ENCODE measurements at places on chromosomes 12 and 14. TPM values are rescaled to one million over a fixed set of nuclear protein-coding genes. Genes with fewer than 3 reads are reported as not detected.
A peak's percentile ranks its signal among the peaks of the same experiment; 100 is the strongest.

- DNase-seq = no peak
Measured at GRCh38 chr12:32535288-32535999, 136.1 kb downstream of the FGD4 start.

The KRT74 gene
- not detected for total RNA-seq

The CNTN1 gene
- total RNA-seq = 0.27 TPM

GRCh38 chr14:30596935-30597334, 25.2 kb upstream of the SCFD1 start:
- no peak for DNase-seq

DNA sequence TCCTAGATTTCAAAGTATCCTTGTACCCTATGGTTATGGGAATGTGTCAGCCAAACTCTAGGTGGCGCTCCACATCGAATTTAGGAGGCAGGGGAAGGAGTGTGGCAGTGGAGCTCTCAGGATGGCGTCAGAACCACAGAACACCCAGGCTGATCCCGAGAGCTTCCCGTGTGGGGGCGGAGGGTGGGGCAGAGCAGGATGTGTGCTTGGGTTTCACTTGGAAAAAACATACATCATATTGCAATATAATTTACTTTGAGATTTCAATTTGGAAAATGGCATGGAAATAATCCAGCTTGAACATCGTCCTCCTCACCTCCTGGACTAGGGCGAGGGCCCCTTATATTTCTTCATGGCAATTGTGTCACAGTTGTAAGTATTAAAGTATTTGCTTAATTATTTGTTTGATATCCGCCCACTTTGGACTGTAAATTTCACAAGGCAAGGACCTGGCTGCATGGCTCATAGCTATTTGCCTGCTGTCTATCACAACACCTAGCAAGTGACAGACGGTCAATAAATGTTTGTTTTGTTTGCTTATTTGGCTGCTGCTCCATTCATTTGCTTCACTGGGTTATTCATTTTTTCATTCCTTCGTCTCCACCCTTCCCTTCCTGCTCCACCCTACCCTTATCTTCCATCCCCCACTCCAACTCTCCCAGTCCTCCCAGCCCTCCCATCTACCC, 221.5 kb upstream of the HMGA2 start:
- DNase-seq = peak; percentile 75

GRCh38 chr14:102633906-102634595, 41.6 kb downstream of the RCOR1 start:
- DNase-seq = no peak

- DNase-seq = no peak
Measured at GRCh38 chr14:61589691-61590581, 105.4 kb upstream of the HIF1A start.

DNA sequence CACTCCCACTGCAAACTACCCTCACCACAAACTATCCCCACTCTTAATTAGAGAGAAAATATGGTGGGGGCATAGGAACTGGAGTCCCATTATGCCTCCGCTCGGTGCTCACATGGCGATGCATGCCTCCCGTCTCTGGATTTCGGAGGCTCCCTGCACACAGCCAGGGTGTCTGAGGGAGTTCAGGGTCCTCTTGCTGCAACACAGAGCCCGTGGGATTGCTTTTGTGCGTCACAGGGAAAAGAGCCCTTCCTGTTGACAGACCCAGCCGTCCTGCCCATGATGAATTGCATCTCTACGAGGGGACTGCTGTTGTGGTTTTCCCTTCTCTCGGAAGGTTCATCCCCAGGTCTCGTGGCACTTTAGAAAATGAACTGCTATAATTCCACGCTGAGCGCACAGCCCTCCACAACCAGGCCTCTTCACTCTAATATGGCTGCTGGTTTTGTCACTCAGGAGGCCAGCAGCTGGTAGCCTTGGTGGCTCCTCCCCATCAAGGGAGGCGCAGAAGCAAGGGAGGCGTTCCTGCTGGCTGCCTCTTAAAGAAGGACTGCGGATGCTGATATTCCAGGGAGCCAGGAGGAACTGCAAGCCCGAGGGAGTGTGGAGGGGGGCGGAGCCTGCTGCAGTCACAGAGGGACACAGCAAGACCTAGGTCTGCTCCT, 158.0 kb downstream of the KCNA5 start:
- DNase-seq = no peak

GRCh38 chr12:21379218-21379617, 6.5 kb downstream of the IAPP start:
- DNase-seq = no peak

DNA sequence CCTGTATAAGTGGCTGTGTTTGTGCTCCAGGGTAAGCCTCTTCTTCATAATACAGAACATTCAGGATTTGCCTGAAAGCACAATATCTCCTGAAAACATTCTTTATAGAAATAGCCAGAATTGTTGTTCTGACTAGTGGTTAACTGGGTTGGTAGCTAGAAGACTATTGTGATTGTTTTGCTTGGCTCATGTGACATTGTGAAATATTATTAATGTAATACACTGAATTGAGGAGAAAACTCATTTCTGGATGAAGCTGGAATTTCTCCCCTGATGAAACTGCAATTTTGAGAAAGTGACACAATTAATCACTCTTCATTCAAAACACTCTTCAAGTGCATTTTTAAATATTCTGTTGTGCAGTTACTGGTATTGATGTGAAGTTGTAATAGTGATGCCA, 172.3 kb upstream of the PTPRQ start:
- no peak for DNase-seq

GRCh38 chr12:40225984-40226602, 1.3 kb downstream of the LRRK2 start:
- DNase-seq = no peak

DNA sequence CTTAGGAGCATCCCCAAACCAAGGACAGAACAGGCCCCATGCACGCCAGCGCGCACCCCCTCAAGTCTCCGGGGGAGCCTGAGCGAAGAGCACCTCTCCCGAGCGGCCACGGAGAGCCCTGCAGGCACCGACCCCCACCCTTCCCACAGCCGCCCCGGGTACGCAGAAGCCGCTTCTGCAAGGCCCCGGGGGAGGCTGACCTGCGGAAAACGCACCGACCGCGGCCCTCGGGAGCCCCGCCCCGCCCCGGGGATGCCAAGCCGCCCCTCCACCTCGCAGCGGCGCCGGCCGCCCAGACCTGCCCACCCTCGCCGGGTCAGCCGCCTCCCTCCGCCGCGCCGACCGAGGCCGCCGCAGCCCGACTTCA, 385 bp downstream of the CAPRIN2 start:
- DNase-seq = no peak

GRCh38 chr12:51980051-51980808, 26.5 kb upstream of the TAMALIN start:
- no peak for DNase-seq

- no peak for DNase-seq
Measured at GRCh38 chr14:29178971-29179370, 412.4 kb downstream of the FOXG1 start.

GRCh38 chr14:95452176-95452892, 64.1 kb downstream of the SYNE3 start:
- no peak for DNase-seq

DNA sequence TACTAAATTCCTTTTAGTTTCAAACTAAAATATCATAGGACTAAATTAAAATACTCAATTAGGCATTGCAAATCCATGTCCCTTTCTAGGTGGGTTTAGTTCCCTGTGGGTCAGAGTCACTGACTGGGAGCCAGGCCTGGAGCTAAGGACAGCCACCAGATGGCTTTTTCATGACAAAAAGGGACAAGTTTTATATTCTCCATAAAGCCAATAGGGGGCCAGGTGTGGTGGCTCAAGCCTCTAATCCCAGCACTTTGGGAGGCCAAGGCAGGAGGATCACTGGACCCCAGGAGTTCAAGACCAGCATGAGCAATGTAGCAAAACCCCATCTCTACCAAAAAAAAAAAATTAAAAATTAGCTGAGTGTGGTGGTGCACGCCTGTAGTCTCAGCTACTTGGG, 35.4 kb upstream of the EIF5 start:
- DNase-seq = no peak

The KRT85 gene
- total RNA-seq = not detected

DNA sequence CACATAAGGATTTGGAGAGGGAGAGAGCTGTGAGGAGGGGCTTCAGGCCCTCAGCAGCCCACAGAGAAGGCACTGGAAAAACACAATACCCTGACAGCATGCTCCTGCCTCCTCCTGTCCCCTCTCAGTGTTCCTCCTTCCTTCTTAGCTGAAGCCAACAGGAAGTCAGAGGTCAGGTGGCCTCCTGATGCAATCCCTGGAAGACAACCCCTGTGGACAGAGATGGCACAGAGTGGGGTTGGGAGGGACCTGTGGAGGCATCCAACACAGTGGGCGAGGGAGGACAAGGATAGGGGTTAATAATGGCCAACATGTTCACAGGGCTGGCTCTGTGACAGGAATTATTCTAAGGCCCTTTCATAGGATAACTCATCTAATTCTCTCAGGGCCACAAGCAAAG, 15.4 kb upstream of the IFI27L2 start:
- DNase-seq = no peak

The PGAM5 gene
- 47.1 TPM for total RNA-seq

- no peak for DNase-seq
Measured at GRCh38 chr14:65403231-65403630, 9.3 kb upstream of the FUT8 start.

The HOXC11 gene
- 0.96 TPM for total RNA-seq

- no peak for DNase-seq
Measured at GRCh38 chr14:90656973-90657372, 159.3 kb downstream of the TTC7B start.

- no peak for DNase-seq
Measured at GRCh38 chr14:75022655-75023054, 19.9 kb downstream of the EIF2B2 start.

- no peak for DNase-seq
Measured at GRCh38 chr12:6407236-6407954, 23.4 kb downstream of the LTBR start.

DNA sequence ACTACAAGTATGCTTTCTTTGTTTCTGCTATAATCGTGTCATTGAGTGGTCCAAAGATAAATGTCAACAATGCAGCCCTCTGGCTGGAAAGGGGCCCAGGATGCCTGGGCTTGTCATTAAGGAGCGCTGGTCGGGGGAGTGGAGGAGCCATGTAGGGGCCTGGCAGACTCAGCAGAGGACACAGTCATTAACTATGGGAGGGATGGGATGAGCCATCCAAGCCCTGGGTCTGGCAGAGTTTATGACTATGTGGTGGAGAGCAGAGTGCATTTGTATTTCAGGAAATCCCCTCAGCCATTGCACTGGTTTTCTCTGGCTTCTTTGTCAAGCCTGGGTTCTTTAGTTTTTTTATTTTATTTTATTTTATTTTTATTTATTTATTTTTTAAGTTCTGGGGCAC, 243.1 kb downstream of the C12orf75 start:
- DNase-seq = peak; percentile 12

- DNase-seq = no peak
Measured at GRCh38 chr12:34398706-34399630, 376.7 kb downstream of the ALG10 start.

- no peak for DNase-seq
Measured at GRCh38 chr12:242496-242895, 20.1 kb downstream of the SLC6A13 start.

DNA sequence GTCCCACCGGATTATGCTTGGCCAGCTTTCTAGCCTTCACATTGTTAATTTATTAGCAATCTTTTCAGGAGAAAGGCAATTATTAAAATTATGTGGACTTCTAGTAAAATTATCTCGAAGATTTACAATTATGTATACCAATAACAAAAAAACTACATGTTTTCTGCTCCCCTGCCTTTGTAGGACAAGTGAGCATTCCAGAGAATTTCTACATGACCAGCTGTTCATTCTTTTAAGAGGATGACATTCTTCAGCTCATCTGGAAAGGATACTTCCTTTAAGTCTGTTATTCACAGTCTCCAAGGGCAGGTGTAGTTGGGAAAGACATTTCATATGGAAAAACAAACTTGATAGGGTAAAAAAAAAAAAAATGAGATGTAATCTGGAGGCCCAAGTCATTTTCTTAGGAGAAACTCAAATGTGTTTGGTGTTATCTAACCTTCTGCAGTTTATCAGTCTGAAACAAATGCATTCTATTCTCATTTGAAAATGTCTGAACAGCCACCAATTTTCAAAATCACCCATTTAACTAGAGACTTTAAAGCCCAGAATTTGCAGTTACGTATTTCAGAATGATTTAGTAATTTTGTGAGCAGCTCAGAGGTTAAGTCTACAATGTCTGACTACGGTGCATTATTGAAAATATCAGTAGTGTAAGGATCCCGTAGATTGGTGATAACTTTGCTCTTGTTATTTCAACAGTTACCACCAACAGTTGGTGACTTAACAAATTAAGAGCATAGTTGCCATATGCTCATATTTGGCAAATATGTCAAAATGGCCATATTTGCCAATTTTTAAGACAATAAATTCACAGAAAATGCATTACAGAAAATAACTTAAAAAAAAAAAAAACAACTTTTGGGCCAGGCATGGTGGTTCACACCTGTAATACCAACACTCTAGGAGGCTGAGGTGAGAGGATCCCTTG, 1.8 kb upstream of the PHLDA1 start:
- no peak for DNase-seq

GRCh38 chr12:67968321-67968720, 20.9 kb upstream of the IFNG-AS1 start:
- DNase-seq = no peak

DNA sequence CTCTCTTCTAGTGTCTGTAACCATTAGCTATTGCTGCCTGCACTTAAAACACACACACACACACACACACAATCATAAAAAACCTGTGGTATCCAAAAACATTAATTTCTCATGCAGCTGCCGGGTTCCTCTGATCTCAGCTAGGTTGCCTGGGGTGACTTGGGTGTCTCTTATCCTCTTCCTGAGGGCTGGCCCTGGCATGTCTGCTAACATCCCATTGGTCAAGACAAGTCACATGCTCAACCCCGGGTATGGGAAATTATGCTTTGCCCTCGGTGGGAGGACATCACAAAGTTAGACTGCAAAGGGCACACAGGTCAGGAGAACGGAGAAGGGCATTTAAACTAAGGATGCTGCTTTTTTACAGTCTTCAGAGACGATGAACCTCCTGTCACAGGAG, 55.7 kb downstream of the TRPV4 start:
- DNase-seq = no peak

- DNase-seq = no peak
Measured at GRCh38 chr14:80116157-80116556, 95.1 kb downstream of the DIO2 start.

- peak; percentile 38 for DNase-seq
Measured at GRCh38 chr14:52950898-52951680, at the start of gene FERMT2. FERMT2 (minus strand) TSS chr14:52951050; CDS start chr14:52950568, 482 bp downstream.

- DNase-seq = no peak
Measured at GRCh38 chr14:25009891-25010290, 40.1 kb downstream of the STXBP6 start.

The TSPAN9 gene
- total RNA-seq = 18.5 TPM

The TSHR gene
- not detected for total RNA-seq

DNA sequence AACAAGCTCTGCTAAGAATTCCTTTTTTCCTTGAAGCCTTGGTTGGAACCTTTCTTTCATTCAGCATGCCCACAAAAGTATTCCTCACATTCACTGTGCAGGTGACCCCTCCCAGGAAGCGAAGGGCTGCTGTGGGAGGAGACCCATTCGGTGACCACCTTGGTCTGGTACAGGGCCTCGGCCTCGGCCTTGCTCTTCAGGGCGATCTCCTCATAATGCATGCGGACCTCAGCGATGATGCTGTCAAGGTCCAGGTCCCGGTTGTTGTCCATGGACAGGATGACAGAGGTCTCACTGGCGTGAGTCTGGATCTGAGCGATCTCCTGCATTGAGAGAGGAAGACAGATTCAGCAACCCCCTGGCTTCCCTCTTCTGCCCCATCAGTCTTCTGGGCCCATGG, 3.1 kb downstream of the KRT74 start:
- no peak for DNase-seq

GRCh38 chr12:111904446-111904975, 62.5 kb downstream of the MAPKAPK5 start:
- DNase-seq = no peak

- no peak for DNase-seq
Measured at GRCh38 chr12:118136559-118137003, 657 bp downstream of the PEBP1 start.

The GLIPR1L1 gene
- total RNA-seq = not detected

Data from kidney epithelial cell (primary cell).